ENCODE measurements at places on chromosomes 2 and 18.

DNA sequence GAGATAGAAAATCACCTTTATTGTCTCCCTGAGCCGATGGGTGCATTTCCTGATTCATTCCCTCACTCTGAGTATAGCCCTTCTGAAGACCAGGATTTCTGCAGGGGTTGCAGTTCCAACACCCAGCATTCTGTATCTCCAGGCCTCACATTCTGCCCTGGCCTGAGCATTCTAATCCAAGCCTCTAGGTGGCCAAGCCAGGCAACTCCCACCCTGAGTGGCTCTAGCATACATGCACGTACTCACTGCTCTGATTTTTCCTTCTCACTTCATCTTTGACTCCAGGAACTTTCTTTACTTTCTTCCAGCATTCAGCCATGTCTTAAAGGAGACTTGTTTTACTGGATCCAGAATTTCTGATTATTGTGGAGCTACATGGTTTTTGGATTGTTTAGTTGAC lies 100.7 kb upstream of the STK39 start:
- DNase-seq: no peak

- no peak for DNase-seq
These were observed 6.7 kb downstream of the PSMD1 start for GRCh38 chr2:231063347-231063746.

DNA sequence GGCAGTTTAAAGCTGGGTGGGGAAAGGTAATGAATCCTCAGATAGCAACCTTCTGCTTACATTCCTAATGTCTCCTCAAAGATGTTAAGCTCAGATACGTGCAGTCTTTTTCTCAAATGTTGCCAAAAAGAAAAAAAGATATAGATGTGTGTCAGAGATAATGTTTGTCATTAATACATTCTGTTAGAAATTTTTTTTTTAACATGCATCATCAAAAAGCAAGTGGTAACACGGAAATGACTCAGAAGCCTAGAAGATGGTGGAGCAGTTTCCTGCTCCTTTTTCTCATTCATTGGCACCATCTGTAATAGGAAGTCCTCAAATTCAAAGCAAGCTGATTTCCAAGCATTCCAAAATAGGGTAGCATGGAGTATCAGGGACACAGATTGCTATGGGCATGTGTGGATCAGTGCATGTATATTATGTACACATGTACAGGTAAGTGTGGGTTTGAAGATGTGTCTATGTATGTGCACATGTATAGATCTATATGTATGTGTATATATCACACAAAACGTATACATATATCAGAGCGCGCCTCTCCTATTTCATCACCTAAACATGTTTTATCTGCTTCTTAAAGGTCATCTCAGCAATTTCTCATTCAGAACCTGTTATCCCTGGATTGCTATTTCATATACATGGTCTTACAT lies 79.9 kb upstream of the ITGB6 start:
- DNase-seq: no peak

GRCh38 chr2:134128746-134129145 lies 125.1 kb upstream of the MGAT5 start:
- DNase-seq: no peak

- DNase-seq: no peak
These were observed 28.6 kb downstream of the SNTG2 start for GRCh38 chr2:979069-979928.
